ENCODE measurements at places on chromosomes 6 and 20.

DNA sequence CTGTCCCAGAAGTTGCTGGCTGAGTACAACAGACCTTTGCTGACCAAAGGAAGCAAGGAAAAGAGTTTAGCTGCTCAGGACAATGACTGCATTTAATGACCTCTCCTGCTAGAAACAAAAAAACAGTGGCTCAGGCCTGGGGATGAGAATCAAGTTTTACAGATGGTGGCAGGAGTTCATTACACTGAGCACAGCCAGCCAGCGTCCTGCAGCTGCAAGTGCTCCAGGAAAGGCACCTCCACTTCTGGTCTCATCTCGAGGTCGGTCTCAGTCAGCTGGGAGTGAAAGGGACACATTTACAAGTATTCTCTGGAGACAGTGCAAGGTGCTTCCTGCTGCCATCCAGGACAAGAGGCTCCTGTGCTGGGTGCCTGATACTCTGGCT lies 362.7 kb downstream of the THBS2 start:
- DNase-seq: no peak

- DNase-seq: no peak
These were observed 868 bp downstream of the METTL24 start for GRCh38 chr6:110357298-110357663.

DNA sequence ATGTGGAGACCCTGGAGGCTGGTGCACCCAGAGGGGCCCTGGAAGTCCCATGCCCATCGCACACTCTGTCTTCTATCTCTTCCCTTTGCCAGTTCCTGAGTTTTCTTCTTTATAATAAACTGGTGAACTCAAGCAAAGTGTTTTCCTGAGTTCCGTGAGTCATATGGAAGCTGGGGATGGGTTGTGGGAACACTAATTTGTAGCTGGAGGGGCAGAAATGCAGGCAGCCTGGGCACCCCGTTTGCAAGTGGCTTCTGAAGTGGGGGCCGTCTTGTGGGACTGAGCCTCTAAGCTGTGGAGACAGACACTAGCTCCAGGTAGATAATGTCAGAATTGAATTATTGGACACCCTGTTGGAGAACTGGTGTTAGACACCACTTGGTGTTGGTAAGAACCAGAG lies 3.2 kb upstream of the PPP1R3G start:
- DNase-seq: no peak

DNA sequence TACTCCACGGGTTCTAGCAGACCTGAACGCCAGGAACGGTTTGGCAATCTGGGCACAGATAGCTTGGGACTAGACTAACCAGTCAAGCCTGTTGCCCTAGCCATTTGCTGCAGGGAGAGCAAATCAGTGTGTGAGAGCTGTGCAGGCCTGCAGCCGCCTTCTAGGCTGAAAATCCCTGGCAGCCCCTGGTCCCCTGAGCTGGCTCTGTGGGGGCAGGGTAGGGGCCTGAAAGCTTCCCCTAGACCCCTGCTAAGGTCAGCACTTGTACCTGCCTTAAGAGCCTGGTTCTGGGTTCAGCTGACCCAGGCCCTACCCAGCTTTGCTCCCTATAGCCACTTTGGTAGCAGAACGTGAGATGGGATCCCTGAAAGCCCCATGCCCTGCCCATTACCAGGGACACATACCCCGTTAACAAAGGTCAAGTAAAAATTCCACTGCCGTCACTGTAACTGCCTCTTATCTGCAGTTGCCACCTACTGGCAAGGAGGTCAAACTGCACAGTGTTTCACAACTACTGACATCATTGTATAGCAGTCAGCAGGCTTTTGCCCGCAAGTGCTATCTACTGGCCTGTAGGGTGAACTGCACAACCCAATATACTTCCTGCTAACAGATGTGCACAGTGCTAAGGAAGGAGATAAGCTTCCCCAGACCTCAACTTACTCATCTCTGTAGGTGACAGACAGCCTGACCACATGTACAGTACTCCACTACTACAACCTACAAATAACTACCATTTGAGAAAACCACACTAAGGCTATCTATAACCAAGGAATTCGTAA lies 95.1 kb upstream of the OLIG3 start:
- DNase-seq: peak; percentile 79

GRCh38 chr20:24165301-24166122 lies 176.9 kb upstream of the GGTLC1 start:
- no peak for DNase-seq

GRCh38 chr6:21396313-21396712 lies 197.2 kb upstream of the SOX4 start:
- DNase-seq: no peak

- DNase-seq: no peak
These were observed 215.8 kb upstream of the RREB1 start for GRCh38 chr6:6891949-6892461.

DNA sequence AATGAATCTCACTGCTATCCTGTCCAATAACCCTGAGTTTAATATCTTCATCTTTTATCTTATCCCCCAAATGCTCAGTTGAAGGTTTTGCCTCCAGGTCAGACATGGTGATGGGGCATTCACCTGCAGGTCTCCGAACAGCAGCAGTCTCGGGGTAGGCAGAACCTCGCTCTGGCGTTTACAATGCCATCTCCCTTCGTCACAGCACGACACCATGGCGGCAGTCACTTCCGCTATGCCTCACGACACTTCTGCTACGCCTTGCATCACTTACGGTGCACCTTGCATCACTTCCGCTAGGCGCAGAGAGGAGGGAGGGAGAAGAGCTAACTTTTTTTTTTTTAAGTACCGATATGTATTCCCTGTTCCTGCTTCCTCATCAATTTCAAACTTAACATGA lies 194.9 kb downstream of the BCAS1 start:
- DNase-seq: no peak

GRCh38 chr6:21785164-21785563 lies 191.6 kb downstream of the SOX4 start:
- no peak for DNase-seq

- peak; percentile 37 for DNase-seq
These were observed 41.6 kb downstream of the NFATC2 start for GRCh38 chr20:51500936-51501335.

- DNase-seq: no peak
These were observed 288.4 kb downstream of the CLIC5 start for GRCh38 chr6:45727228-45727627.

DNA sequence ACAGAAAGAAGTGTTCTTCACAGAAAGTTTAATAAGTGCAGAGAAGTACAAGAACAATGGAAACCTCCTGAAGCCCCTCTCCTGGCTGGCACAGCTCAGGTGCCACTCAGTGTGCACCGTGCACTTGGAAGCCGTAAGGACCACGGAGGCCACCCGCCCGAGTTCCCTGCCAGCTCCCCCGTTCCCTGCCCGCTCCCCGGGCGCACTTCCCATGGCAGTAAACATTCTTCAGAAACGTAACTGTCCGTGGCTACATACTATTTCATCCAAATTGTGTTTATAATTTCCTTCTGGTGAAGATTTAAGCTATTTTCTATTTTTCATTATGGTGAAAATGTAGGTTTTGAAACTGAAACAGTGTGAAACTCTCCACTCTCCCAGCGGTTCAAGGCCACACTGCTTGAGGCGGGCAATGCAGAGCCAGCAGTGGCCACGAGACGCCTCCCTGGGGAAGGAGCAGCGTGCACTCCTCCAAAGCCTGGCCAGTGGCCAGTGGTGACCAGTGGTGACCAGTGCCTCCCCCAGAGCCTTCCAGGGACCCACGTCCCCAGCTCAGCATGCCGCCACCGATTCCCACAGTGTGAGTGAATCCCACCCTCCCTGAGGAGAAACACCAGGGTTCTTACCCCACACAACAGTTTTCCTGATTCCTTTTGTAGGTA lies 46.4 kb downstream of the TAF4 start:
- DNase-seq: no peak

GRCh38 chr6:46491201-46491627 lies at the start of gene RCAN2:
TSS of gene RCAN2 (minus strand) at chr6:46491449.
- DNase-seq: no peak

GRCh38 chr20:41181567-41181966 lies 44.2 kb downstream of the PLCG1 start:
- peak; percentile 13 for DNase-seq

GRCh38 chr20:34755367-34755766 lies 51.2 kb downstream of the TP53INP2 start:
- DNase-seq: no peak

GRCh38 chr6:157045831-157046454 lies 268.8 kb downstream of the ARID1B start:
- DNase-seq: no peak

GRCh38 chr6:111664565-111665030 lies 58.9 kb upstream of the TRAF3IP2 start:
- no peak for DNase-seq

- DNase-seq: no peak
These were observed 139.5 kb upstream of the FAM83B start for GRCh38 chr6:54706844-54707605.

GRCh38 chr20:13418263-13419229 lies 197.5 kb downstream of the ISM1 start:
- no peak for DNase-seq

Measured in activated CD4-positive, alpha-beta memory T cell treated with anti-CD3 and anti-CD28 coated beads, Interleukin-2, amount 10 ng/mL, durations not matched to agents 7 days and 5 days (primary cell).